ENCODE measurements at places on chromosomes 1 and 21. TPM values are rescaled to one million over a fixed set of nuclear protein-coding genes. Genes with fewer than 3 reads are reported as not detected.
A peak's percentile ranks its signal among the peaks of the same experiment; 100 is the strongest.

DNA sequence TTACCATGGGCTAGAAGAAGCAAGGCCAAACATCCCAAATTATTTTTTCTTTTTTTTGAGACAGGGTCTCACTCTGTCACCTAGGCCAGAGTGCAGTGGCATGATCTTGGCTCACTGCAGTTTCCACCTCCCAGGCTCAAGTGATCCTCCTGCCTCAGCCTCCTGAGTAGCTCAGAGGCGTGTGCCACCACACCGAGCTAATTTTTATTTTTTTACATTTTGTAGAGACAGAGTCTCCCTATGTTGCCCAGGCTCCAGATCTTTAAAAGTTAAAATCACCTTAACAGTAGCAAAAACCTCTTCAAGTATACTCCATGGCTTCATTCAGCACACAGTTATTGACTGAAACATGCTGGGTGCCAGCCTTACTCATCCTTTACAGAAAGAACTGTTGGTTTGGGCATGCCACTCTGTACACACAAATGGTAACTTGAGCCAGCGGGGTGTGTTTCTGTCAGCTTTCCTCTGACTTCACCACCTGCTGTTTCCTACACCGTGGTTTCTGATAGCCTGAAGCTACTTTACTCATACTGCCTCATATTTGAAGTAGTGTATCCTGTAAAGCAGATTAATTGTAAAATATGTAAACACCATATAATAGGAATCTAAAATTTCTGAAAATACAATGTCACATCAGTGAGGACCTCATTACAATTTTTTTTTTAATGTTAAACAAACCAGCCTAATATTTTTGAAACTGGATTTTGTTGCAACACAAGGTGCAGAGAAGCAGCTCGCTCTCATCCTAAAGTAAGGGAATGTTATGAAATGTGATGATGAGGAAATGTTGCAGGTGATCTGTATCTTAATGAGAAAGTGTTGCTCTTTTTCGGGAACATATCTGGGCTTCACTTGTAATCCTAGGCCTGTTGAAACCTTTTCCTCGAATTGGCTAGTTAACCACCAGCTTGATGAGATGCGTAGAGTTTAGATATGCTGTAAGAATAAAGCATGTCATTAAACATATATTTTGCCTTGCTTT is 113.9 kb downstream of the ATP5PO start:
- peak; percentile 59 for DNase-seq
- H3K4me3 ChIP-seq, result peak overlapping the region; percentile 32
- peaks cover 71% of the 10 kb centered on the region for H3K36me3 ChIP-seq
- H3K4me1 ChIP-seq, result peaks cover 9% of the 10 kb centered on the region

- H3K27ac ChIP-seq, result no peak overlapping the region
- no peak overlapping the region for H3K4me3 ChIP-seq
- no peaks in the 10 kb centered on the region for H3K36me3 ChIP-seq
- no peak for DNase-seq
Measured at GRCh38 chr1:221667504-221667903, 74.4 kb downstream of the DUSP10 start.

- no peaks in the 10 kb centered on the region for H3K36me3 ChIP-seq
- no peaks in the 10 kb centered on the region for H3K4me1 ChIP-seq
- no peak overlapping the region for H3K4me3 ChIP-seq
- DNase-seq, result no peak
- no peak overlapping the region for H3K27ac ChIP-seq
- H3K27me3 ChIP-seq, result no peaks in the 10 kb centered on the region
Measured at GRCh38 chr1:167573035-167573434, 19.5 kb upstream of the CREG1 start.

DNA sequence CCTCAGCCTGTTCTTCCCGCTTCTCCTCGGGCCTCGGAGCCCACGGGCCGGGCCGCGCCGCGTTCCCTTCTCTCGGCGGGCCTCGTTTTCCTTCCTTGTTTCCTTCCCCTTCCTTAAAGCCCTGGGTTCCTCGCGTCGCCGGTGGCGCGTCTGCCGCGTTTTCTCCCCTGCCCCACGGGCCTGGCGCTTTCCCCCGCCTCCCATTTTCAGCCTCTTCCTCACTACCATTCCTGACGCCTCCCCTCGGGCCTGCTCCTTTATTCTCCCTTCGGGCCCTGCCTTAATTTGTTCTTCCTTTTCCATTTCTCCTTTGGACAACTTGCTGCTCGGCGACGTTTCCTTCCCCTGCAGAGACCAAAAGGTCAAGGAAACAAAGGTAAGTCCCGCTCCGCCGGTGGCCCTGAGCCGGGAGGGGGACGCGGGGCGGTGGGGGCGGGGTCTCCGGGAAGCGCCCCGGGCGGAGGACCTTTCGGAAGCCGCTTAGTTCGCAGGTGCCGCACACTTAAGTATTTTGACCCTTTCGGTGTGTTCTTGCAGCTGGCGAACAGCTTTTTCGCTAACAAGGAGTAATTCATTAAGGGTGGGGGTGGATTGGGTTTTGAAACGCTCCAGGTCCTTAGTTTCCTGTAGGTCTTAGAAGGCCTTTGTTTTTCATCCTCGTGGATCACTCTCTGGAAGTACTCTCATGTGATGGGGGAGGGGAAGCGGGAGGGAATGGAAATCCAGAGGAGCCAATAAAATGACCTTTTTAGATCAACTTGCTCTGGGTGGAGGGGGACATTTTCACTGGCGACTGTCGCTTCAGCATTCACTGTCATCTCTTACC is 780 bp downstream of the YTHDF2 start:
- peak overlapping the region; percentile 92 for H3K4me3 ChIP-seq
- H3K27me3 ChIP-seq, result no peaks in the 10 kb centered on the region
- peak; percentile 86 for DNase-seq

DNA sequence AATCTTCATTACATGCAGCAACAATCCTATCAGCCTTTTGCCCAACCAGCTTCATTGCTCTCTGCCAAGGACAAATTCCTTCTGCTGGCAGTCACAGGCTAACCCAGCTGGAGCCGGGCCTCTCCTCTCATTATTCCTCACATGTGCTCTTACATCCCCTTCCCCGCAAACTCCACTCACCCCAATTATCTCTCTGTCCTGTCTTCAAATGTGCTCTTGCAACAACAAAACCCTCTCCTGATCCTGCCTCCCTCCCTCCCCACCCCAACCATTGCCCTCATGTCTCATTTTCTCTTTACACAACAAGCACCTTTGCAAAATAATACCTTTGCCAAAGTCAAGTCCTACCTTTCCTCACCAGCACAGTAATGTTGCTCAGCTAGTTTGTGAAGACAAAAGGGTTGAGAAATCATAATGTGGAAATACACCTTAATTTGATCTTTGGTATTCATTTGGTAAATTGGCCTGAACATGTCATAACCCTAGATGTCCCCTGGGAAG is 36.0 kb upstream of the DHCR24 start:
- no peak overlapping the region for H3K4me3 ChIP-seq
- no peaks in the 10 kb centered on the region for H3K27me3 ChIP-seq
- H3K27ac ChIP-seq, result no peak overlapping the region
- H3K36me3 ChIP-seq, result no peaks in the 10 kb centered on the region
- H3K4me1 ChIP-seq, result peaks cover 6% of the 10 kb centered on the region

- peaks cover 9% of the 10 kb centered on the region for H3K4me1 ChIP-seq
- no peaks in the 10 kb centered on the region for H3K36me3 ChIP-seq
- no peaks in the 10 kb centered on the region for H3K27me3 ChIP-seq
- no peak overlapping the region for H3K4me3 ChIP-seq
Measured at GRCh38 chr1:66282891-66283621, 250.9 kb upstream of the SGIP1 start.

- H3K27me3 ChIP-seq, result no peaks in the 10 kb centered on the region
- no peak overlapping the region for H3K4me3 ChIP-seq
- H3K36me3 ChIP-seq, result no peaks in the 10 kb centered on the region
- DNase-seq, result no peak
- no peaks in the 10 kb centered on the region for H3K4me1 ChIP-seq
Measured at GRCh38 chr1:82260051-82260450, 459.3 kb downstream of the ADGRL2 start.

DNA sequence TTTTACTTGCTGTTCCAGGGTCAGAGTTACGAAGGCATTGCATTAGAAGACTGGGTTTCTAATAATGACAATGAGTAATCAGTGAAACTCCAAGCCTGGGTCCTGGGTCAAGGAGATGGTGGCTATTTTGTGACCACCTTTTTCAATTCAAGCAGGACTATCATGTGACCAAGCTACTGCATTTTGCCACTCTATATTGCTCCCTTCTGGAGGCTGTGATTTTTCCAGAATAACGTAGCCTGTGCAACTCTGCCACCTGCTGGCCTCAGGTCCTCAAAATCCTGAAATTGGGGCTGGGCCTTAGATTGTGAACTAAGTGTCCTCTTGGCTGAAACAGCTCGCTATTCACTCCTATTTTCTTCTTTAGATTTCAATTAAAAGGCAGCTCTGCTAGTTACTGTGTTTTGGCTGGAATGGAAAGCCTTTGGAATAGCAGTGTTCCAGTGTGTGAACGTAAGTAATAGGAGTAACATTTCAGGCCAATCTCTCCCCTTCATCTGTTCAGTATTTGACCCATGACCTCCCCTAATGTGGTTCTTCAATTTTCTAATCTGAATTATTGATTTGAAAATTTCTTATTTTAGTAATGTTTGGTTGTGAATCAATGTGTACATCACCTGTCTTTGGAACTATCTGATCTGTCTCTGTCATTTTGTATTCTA is 52.9 kb upstream of the CD46 start:
- H3K4me1 ChIP-seq, result no peaks in the 10 kb centered on the region
- peak; percentile 91 for DNase-seq
- no peaks in the 10 kb centered on the region for H3K36me3 ChIP-seq
- H3K27me3 ChIP-seq, result no peaks in the 10 kb centered on the region

GRCh38 chr1:211469938-211470529 is 21.9 kb downstream of the RD3 start:
- no peak overlapping the region for H3K4me3 ChIP-seq
- H3K4me1 ChIP-seq, result no peaks in the 10 kb centered on the region
- no peak overlapping the region for H3K27ac ChIP-seq
- H3K36me3 ChIP-seq, result no peaks in the 10 kb centered on the region
- DNase-seq, result peak; percentile 98

- peaks cover 37% of the 10 kb centered on the region for H3K27me3 ChIP-seq
- no peaks in the 10 kb centered on the region for H3K4me1 ChIP-seq
- no peak overlapping the region for H3K4me3 ChIP-seq
- DNase-seq, result no peak
- H3K36me3 ChIP-seq, result no peaks in the 10 kb centered on the region
Measured at GRCh38 chr1:41377397-41377796, 16.2 kb downstream of the FOXO6 start.

- H3K4me3 ChIP-seq, result no peak overlapping the region
- H3K27ac ChIP-seq, result no peak overlapping the region
- no peaks in the 10 kb centered on the region for H3K27me3 ChIP-seq
- peaks cover 4% of the 10 kb centered on the region for H3K4me1 ChIP-seq
Measured at GRCh38 chr21:41932191-41932575, 21.6 kb downstream of the C2CD2 start.

- DNase-seq, result no peak
- no peak overlapping the region for H3K27ac ChIP-seq
- H3K27me3 ChIP-seq, result no peaks in the 10 kb centered on the region
- H3K4me1 ChIP-seq, result no peaks in the 10 kb centered on the region
Measured at GRCh38 chr1:87197641-87198040, 131.0 kb upstream of the LMO4 start.

DNA sequence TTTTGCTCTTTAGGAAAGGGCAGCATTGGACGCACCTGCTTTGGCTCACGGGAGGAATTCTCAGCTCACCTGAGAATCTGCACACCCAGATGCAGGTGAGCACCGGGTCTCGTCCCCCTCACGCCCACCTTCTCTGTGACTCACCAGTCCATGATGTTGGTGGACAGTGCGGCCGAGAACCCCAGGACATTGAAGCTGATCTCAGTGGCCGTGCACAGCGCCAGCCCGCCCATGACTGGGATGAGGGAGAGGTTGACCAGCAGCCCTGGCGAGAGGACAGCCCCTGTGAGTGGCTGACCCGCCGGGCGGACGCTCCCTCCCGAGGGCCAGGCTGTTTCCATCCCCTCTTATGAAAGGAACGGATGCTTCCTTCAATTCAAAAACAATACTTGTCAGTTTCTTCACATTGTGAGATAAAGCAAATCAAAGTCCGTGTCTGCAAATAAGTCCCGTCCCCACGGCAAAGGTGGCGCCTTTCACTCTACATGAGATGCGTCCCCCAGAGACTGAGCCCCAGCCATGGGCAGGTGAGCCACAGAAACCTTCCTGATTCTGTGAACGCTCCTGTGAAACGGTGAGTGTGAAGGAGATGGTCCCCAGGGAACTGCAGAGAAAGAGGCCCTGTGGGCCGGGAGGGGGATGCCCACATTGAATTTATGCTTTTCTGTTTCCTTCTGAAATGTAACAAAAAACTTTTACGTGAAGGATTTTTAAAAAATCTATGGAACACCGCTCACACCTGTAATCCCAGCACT is 12.7 kb upstream of the CDK11B start:
- H3K4me3 ChIP-seq, result no peak overlapping the region
- peaks cover 35% of the 10 kb centered on the region for H3K36me3 ChIP-seq
- H3K4me1 ChIP-seq, result no peaks in the 10 kb centered on the region
- H3K27me3 ChIP-seq, result no peaks in the 10 kb centered on the region

GRCh38 chr21:43597052-43597451 is 62.2 kb downstream of the HSF2BP start:
- no peaks in the 10 kb centered on the region for H3K36me3 ChIP-seq
- H3K27me3 ChIP-seq, result no peaks in the 10 kb centered on the region
- no peaks in the 10 kb centered on the region for H3K4me1 ChIP-seq

DNA sequence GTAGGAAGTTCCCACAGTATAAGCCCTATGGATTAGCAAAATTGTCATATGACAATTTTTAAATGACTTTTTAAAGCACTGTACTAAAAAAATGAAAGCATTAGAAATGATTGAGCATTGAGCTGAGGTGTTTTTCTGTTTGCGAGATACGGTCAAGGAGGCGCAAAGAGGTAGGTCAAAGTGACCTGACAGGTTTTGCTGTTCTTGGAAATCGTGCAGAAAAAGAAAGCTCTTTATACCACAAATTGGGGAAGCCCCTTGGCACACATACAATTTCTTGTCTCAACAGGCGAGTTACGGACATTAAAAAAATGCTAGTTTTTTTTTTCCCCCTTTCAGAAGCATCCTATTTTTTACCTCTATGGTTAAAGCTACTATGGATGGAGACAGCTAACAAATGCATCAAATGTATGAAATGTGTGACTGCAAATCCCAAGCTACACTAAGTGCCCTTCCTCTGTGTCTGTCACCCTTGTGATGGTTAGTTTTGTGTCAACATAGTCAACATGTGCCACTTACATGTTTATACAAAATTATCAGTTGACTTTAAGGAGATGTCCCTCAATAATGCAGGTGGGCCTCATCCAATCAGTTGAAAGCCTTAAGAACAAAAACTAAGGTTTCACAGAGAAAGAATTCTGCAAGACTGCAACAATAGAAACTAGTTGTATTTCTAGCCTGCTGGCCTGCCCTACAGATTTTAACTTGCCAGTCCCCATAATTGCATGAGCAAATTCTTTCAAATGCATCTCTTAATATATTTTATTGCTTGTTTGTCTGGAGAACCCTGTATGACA is 29.3 kb downstream of the CRYZ start:
- no peaks in the 10 kb centered on the region for H3K27me3 ChIP-seq
- no peak overlapping the region for H3K27ac ChIP-seq
- H3K4me3 ChIP-seq, result no peak overlapping the region
- peaks cover 14% of the 10 kb centered on the region for H3K36me3 ChIP-seq

TNFAIP8L2 gene
- not detected for total RNA-seq

SLC35F3 gene
- 15.8 TPM for total RNA-seq

RIMS3 gene
- 7.5 TPM for total RNA-seq

Data from endodermal cell (in vitro differentiated cells).